Left ventricle myocardium inferior (tissue), 1 donor: ENCODE measurements at places on chromosomes 6 and 20.

- DNase-seq: no peak
Measured at GRCh38 chr6:113600551-113601339, 256.4 kb upstream of the MARCKS start.

GRCh38 chr6:125766641-125767040, 17.2 kb downstream of the HEY2 start:
- DNase-seq: no peak

DNA sequence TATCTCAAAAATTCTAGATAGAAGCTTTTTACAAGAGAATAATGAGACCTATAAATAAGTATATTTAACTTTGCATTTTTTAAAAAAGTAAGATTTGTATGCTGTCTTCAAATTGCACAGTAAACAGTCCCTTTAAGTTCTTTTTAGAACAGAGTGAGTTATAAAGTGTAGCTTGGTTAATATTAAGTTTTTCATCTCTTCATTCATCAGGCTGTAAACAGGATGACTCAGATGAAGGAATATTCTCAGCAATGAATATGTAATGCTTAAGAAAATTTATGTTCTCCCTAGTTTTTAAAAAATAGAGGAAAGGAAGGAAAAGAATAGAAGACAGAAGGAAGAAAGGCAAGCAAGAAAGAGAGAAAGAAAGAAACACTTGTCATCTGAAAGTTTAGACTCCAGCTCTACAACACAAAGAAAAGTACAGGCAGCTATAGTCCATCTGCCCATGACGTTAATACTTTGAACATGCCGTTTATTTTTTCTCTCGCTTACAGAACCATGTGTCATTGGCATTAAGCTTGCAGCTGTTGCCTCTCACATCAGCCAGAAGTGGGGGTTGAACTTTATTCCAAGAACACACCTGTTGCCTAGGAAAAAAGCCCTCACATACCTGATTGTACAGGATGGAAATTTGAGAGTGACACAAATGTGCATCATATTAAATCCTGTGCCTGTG, 36.1 kb downstream of the CAP2 start:
- DNase-seq: no peak

GRCh38 chr6:15423286-15423993, 177.6 kb downstream of the JARID2 start:
- no peak for DNase-seq

- DNase-seq: no peak
Measured at GRCh38 chr6:52407467-52407866, 12.7 kb upstream of the EFHC1 start.

DNA sequence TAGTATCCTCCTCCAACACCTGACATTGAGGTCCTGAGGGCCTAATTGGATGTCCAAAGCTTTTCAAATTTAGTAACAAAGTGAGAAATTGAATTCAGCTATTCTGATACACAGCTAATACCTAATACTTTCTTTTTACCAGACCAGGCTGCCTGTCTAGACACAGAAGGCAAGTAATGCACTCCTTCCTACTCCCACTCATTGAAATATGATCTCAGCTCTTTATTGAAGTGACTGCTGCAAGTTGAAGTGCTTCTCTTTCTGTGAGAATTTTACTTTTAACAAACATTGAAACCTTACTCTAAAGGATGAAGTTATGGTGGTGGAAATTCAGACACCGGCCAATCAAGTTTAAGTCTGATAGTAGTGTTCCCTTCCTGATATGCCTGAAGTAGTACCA, 90.8 kb upstream of the OGFRL1 start:
- DNase-seq: no peak

GRCh38 chr20:60228255-60228654, 270.0 kb downstream of the CDH26 start:
- DNase-seq: no peak

DNA sequence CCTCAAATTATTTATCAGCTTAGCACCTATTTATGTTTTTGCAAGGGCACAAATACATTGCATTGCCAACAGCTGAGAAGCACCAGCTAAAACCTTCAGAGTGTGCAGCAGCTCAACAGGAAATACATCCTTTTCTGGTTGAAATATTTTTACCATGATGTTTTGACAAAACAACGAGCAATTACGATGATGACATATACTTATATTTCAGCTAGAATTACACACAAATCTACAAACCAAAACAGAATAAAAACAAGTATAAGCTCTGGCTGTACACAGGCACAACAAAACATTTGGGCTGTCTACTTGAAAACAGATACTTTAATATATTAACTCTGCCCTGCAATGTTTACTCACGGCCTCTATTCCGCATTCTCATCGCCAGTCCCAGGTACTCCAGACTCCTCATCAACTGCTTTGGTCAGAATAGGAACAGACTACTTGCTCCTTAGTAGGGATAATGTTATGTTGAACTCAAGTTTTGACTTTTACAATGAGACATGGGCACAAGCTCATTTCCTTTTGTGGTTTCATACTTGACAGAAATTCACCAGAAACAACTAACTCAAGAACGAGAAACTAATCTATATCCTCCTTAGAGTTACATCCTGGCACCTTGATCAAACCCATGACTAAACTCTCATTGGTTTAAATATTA, 377.6 kb downstream of the ESR1 start:
- no peak for DNase-seq
